ENCODE measurements at places on chromosomes 3 and 15.

- DNase-seq = no peak
Observed at GRCh38 chr15:48470096-48470495, 138.9 kb downstream of the DUT start.

- DNase-seq = no peak
Observed at GRCh38 chr15:23854912-23855659, 168.0 kb upstream of the NDN start.

- no peak for DNase-seq
Observed at GRCh38 chr3:182692695-182693094, 100.6 kb upstream of the ATP11B start.

DNA sequence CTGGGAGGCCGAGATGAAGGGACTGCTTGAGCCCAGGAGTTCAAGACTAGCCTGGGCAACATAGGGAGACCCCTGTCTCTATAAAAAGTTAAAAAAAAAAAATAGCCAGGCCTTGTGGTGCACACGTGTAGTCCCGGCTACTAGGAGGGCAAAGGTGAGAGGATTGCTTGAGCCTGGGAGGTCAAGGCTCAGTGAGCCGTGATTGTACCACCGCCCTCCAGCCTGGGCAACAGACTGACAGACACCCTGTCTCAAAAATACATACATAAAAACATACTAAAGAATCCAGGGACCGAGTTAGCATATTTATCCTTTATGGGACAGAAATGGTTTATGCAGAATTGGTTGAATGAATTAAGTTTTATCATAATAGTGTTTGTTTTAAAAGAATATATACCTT is 13.7 kb downstream of the SIAH2 start:
- no peak for DNase-seq

DNA sequence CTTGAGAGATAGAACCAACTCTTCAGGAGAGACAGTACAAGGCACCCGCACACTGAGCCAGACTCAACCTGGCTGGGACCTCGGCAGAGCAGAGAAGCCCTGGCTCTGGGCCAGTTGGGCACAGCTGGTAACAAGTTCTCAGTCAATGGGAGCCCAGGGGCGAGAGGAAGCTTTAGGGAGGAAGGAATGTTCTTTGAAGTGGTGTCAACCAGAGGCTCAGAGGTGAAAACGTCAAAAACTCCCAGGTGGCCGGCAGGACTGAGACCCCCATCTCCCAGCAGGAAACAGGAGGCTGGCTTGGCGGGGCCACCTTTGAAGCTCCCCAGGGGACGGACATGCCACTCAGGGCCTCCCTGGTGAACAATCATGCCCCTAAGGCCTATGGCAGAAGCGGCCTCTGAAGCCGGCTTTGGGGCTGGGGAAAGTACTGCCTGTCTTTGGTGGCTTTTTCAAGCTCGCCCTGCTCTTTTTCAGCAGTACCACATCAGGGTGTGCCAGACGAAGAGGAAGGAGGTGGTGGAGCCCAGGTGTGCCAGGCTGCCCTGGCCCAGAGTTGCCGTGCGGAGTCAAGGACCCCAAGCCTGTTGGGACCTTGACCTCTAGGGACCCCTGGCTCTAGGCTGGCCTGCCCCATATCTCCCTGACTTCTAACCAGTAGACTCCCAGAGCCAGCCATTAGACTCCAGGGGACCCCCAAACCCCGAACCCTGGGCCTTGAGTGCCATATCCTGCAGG is 16.7 kb upstream of the TBC1D21 start:
- no peak for DNase-seq

- peak; percentile 9 for DNase-seq
Observed at GRCh38 chr3:94716326-94717018, 653.6 kb downstream of the NSUN3 start.

GRCh38 chr15:59257140-59257539 is 50.5 kb downstream of the LDHAL6B start:
- no peak for DNase-seq

DNA sequence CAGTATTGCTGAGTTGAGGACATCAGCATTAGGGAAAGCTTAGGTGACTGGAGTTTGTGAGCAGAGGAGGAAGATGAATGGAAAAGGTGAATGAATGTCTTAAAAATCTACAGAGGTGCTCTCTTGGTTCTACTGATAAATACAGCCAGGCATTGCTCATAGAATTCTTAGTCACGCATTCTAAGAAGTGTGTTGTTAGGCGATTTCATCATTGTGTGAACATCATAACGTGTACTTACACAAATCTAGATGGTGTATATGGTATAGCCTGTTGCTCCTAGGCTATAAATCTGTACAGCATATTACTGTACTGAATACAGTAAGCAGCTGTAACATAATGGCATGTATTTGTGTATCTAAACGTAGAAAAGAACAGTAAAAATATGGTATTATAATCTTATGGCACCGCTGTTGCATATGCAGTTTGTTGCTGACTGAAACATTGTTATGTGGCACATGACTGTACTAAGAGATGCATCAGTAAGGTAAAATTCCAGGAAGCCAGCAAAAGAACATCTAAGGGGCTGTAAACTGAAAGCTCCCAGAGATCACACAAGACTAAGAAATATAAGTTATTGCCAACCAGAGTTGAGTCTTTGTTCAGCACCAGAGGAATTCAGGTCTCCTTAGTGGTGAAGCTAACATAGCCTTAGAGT is 42.9 kb upstream of the ASB14 start:
- no peak for DNase-seq

DNA sequence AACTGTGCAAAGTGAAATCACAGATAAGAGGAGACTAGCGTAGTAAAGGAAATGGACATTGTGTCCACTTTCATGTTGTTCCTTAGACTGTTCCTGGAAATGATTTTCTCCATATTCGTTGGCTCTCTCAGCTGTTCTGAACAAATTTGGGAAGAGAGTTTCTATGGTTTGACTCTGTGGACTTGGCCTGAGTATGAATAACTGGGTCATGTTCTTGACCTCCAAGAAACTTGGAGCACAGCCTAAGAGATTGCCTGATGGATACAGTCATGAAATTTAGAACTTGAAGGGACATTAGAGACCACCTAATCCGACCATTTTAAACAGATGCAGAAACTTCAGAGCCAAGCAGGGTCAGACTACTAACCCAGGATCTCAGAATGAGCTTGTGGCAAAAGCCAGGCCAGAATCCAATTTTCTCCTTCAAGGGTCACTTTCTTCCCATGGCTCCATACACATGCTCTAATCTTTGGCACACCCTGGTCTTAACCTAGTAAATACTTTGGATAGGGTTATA is 430.4 kb downstream of the RBMS3 start:
- DNase-seq = no peak

Data from WTC11 (cell line).